Ovary (tissue), 10 donors: ENCODE measurements at places on chromosomes 12 and 14. TPM values are rescaled to one million over a fixed set of nuclear protein-coding genes. Genes with fewer than 3 reads are reported as not detected.

DTX1 gene
- 5.5 TPM for total RNA-seq

HOXC13 gene
- total RNA-seq, result not detected

SLC4A8 gene
- 13.6 TPM for total RNA-seq

SYCP3 gene
- total RNA-seq, result not detected

ABCC9 gene
- 54.8 TPM for total RNA-seq

ABCD2 gene
- total RNA-seq, result 0.57 TPM

- no peaks in the 10 kb centered on the region for H3K27me3 ChIP-seq
- no peaks in the 10 kb centered on the region for H3K4me1 ChIP-seq
- H3K4me3 ChIP-seq, result no peak overlapping the region
- H3K27ac ChIP-seq, result no peak overlapping the region
- H3K36me3 ChIP-seq, result no peaks in the 10 kb centered on the region
Measured at GRCh38 chr12:72295744-72296143, 23.6 kb downstream of the TRHDE start.

DNA sequence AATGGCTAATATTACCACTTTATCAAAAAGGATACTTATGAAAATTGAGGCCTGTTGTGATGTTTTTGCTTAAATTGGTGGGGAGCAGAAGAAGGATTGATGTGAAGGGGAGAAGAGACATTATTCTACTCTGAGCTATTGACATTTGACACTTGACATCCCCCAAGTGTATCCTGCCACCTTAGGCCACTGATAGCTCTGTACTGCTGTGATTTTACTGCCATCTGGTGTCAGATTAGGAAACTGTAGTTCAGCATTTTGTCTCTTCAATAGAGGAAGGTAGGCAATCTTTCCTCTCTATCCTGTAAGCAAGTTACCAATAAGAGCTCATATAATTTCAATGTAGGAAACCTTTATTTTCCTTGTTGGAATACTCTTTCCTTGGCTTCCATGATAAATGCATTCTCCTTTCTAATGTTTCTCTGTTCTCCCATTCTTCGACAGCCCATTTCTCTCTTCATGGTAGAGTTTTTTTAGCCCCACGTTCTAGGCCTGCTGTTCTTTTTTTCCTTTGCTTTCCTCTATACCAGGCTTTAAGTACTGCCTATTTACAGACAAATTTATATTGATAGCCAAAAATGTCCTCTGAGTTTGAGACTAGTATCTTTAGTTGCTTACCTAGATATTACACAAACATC lies 46.3 kb downstream of the PPHLN1 start:
- H3K36me3 ChIP-seq, result no peaks in the 10 kb centered on the region
- H3K27me3 ChIP-seq, result no peaks in the 10 kb centered on the region
- H3K4me1 ChIP-seq, result no peaks in the 10 kb centered on the region

GRCh38 chr12:131313635-131314034 lies 359.9 kb downstream of the ADGRD1 start:
- H3K4me1 ChIP-seq, result no peaks in the 10 kb centered on the region
- no peak for DNase-seq
- no peaks in the 10 kb centered on the region for H3K36me3 ChIP-seq
- H3K4me3 ChIP-seq, result no peak overlapping the region

- no peak overlapping the region for H3K27ac ChIP-seq
- no peak overlapping the region for H3K4me3 ChIP-seq
- no peaks in the 10 kb centered on the region for H3K36me3 ChIP-seq
- no peak for DNase-seq
- H3K4me1 ChIP-seq, result no peaks in the 10 kb centered on the region
- H3K27me3 ChIP-seq, result no peaks in the 10 kb centered on the region
Measured at GRCh38 chr12:87931812-87932211, 97.4 kb downstream of the C12orf50 start.

GRCh38 chr12:23458640-23459039 lies 490.8 kb downstream of the SOX5 start:
- DNase-seq, result no peak
- no peaks in the 10 kb centered on the region for H3K27me3 ChIP-seq

GRCh38 chr12:50240792-50241114 lies 42.6 kb downstream of the LIMA1 start:
- H3K27ac ChIP-seq, result no peak overlapping the region
- no peak for DNase-seq

DNA sequence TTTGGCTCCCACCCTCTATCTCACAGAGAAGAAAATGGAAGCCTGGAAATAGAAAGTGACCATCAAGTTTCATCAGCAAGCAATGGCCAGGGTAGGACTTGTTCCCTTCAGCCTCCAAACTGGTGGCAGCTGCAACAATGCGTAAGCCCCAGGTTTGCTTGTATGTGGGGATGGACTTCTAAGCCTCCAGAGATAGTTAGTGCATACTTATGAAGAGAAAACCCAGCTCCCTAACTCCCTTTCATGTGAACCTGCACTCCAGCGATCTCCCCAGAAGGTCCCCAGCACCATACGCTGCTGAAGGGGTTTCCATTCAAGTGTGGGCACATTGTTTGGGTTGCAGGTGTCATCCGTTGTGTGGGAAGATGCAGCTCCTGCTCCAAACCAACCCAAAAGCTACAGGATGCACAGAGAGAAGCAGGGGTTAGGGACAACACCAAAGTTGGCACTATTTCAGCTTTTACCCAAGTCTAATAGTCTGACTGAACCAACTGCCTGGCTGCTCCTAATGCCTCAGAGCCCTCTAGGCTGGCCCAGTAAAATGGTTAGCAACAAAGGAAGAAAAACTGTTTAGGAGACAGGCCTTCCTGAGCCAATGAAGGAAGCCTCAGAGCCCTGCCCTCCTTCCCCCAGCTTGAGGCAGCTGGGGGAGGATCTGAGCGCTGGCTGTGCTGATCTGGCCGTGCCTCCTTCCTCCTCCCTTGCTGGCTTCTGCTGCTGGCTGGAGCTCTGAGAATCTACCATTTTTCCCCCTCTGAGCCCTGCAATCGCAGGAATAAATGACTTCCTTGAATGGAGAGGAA lies 12.3 kb downstream of the ZFP36L1 start:
- peaks cover 35% of the 10 kb centered on the region for H3K4me1 ChIP-seq
- peak; percentile 79 for DNase-seq
- peak overlapping the region; percentile 72 for H3K27ac ChIP-seq
- H3K36me3 ChIP-seq, result no peaks in the 10 kb centered on the region
- H3K4me3 ChIP-seq, result no peak overlapping the region

DNA sequence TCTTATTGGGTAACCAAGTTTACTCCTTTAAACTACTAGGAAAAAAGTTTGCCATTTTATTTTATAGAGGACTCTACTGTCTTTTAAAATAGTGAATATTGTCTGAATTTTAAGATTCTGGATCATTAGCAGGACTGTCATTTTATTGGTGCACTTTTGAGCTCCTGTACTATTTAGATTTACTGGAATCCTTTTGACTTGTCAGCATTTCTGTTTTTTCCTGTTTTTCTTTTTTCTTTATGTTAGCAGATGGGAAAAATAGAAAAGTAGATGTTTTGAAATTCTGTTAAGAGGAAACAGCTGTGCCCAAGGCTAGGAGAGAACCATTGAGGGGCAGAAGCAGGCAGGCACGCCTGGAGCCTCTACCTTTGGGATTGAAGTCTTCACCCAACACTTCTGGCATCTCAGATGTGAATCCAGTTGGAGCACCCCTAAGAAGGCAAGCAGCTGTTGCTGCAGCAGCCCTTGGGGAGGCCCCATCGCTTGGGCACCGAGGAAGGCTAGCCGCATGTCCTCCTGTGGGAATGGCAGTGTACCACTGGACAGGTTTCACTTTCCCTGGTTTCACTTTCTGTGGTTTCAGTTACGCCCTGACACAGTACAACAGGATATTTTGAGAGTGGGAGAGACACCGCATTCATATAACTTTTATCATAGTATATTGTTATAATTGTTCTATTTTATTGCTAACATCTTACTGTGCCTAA lies 11.5 kb downstream of the RIMKLB start:
- H3K27ac ChIP-seq, result peak overlapping the region; percentile 66
- H3K4me3 ChIP-seq, result peak overlapping the region; percentile 32
- no peaks in the 10 kb centered on the region for H3K27me3 ChIP-seq
- H3K4me1 ChIP-seq, result peaks cover 8% of the 10 kb centered on the region

- H3K36me3 ChIP-seq, result no peaks in the 10 kb centered on the region
- peaks cover 29% of the 10 kb centered on the region for H3K4me1 ChIP-seq
- H3K4me3 ChIP-seq, result no peak overlapping the region
Measured at GRCh38 chr12:11705010-11705409, 55.5 kb downstream of the ETV6 start.

GRCh38 chr12:46990211-46990610 lies 89.2 kb upstream of the PCED1B start:
- H3K4me1 ChIP-seq, result no peaks in the 10 kb centered on the region
- no peaks in the 10 kb centered on the region for H3K36me3 ChIP-seq
- DNase-seq, result no peak
- no peak overlapping the region for H3K4me3 ChIP-seq
- H3K27me3 ChIP-seq, result no peaks in the 10 kb centered on the region

- no peak overlapping the region for H3K4me3 ChIP-seq
- H3K27me3 ChIP-seq, result no peaks in the 10 kb centered on the region
- DNase-seq, result no peak
- H3K27ac ChIP-seq, result no peak overlapping the region
Measured at GRCh38 chr12:51012570-51013236, 13.5 kb downstream of the SLC11A2 start.

DNA sequence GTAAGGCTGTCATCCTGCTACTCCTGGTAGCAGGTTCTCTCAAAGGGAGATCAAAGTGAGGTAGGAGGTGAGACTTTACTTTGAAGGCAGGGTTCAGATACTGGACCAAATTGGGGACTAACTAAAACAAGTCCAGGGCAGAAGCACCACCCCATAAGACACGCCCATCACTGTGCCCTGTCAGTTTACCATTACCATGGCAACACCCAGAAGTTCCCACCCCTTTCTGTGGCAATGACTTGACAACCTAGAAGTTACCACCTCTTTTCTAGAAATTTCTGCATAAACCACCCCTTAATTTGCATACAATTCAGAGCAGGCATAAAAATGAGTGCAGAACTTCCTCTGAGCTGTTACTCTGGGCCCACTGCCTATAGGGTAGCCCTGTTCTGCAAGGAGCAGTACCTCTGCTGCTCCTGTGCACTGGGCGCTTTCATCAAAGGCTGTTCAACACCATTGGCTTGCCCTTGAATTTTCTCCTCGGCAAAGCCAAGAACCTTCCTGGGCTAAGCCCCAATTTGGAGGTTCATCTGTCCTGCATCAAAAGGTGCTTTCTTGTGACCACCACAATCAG lies 64.8 kb upstream of the MAX start:
- H3K4me1 ChIP-seq, result peaks cover 2% of the 10 kb centered on the region
- H3K36me3 ChIP-seq, result no peaks in the 10 kb centered on the region
- H3K27ac ChIP-seq, result no peak overlapping the region
- no peaks in the 10 kb centered on the region for H3K27me3 ChIP-seq
- no peak for DNase-seq

GRCh38 chr14:101933209-101933608 lies 31.2 kb upstream of the DYNC1H1 start:
- no peak overlapping the region for H3K27ac ChIP-seq
- H3K4me1 ChIP-seq, result peaks cover 10% of the 10 kb centered on the region
- no peak overlapping the region for H3K4me3 ChIP-seq
- H3K27me3 ChIP-seq, result no peaks in the 10 kb centered on the region
- no peaks in the 10 kb centered on the region for H3K36me3 ChIP-seq

- peaks cover 3% of the 10 kb centered on the region for H3K27me3 ChIP-seq
- no peak within 1 kb of the TSS for H3K4me3 ChIP-seq
- no peaks in the 10 kb centered on the region for H3K36me3 ChIP-seq
- DNase-seq, result peak; percentile 53
- peaks cover 14% of the 10 kb centered on the region for H3K4me1 ChIP-seq
- H3K27ac ChIP-seq, result no peak within 1 kb of the TSS
Measured at GRCh38 chr14:69574263-69574953, at the start of gene CCDC177. TSS of gene CCDC177 (minus strand) at chr14:69574871. CDS start at chr14:69573622, 1,249 bp downstream.

DNA sequence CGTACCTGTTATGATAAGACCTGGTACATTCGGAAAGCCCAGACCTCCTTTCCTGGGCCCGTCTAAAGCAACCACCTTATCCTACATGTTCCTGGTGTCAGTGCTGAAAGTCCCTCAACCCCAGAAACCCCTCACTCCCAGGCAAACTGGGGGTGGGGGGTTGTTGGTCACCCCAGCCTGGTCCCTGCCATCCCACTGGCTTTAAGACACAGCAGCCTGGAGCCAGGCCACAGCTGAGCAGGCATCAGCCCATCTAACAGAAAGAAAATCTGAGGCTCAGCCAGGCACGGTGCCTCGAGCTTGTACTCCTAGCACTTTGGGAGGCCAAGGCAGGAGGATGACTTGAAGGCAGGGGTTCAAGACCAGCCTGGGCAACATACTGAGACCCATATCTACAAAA lies 4.5 kb downstream of the SELPLG start:
- DNase-seq, result peak; percentile 24
- no peak overlapping the region for H3K27ac ChIP-seq
- peaks cover 2% of the 10 kb centered on the region for H3K4me1 ChIP-seq
- H3K4me3 ChIP-seq, result no peak overlapping the region
- no peaks in the 10 kb centered on the region for H3K36me3 ChIP-seq

- no peak overlapping the region for H3K27ac ChIP-seq
Measured at GRCh38 chr14:39322807-39323206, 89.1 kb downstream of the MIA2 start.

GRCh38 chr12:39619316-39619659 lies 315 bp downstream of the ABCD2 start:
- no peak overlapping the region for H3K27ac ChIP-seq
- no peak for DNase-seq
- H3K27me3 ChIP-seq, result no peaks in the 10 kb centered on the region
- H3K36me3 ChIP-seq, result no peaks in the 10 kb centered on the region
- H3K4me3 ChIP-seq, result peak overlapping the region; percentile 31
- no peaks in the 10 kb centered on the region for H3K4me1 ChIP-seq

- no peaks in the 10 kb centered on the region for H3K27me3 ChIP-seq
- H3K27ac ChIP-seq, result no peak overlapping the region
- no peak for DNase-seq
- H3K4me3 ChIP-seq, result no peak overlapping the region
- H3K4me1 ChIP-seq, result no peaks in the 10 kb centered on the region
- no peaks in the 10 kb centered on the region for H3K36me3 ChIP-seq
Measured at GRCh38 chr12:77218278-77218677, 152.9 kb upstream of the E2F7 start.

DNA sequence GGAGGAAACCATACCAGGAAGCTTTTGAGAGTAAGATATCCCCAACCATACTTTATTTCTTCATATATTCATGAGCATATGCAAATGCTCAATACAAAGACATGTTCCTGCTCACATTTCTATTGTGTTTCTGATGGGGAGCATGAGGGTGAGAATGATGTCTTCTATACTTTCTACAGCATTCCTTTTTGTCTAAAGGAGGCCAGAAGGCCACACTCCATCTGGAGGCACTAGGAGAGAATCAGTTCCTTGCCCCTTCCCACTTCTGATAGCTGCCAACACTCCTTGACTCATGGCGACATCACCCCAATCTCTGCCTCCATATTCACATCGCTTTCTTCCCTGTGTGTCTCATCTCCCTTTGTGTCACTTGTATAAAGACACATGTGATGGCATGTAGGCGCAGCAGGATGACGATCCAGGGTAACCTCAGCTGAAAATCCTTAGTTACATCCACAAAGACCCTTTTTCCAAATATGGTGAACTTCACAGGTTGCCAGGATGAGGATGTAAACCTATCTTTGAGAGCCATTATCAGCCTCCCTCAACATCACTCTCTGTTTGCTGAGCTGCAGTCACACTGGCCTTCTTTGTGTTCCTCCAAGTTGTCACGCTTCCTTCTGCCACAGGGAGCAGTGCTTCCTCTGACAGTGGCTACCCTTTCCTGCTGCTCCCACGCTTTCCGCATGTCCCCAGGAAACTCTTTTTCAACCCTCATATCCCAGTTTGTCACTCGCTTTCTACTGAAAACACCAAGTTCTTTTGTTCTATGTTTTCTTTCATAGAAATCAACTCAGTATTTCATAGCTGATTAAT lies 96.9 kb downstream of the STXBP6 start:
- H3K27me3 ChIP-seq, result no peaks in the 10 kb centered on the region
- H3K4me3 ChIP-seq, result no peak overlapping the region
- H3K27ac ChIP-seq, result no peak overlapping the region
- H3K36me3 ChIP-seq, result no peaks in the 10 kb centered on the region
- no peak for DNase-seq
- H3K4me1 ChIP-seq, result no peaks in the 10 kb centered on the region
